G401 (cell line): ENCODE measurements at places on chromosomes 5 and 9. TPM values are rescaled to one million over a fixed set of nuclear protein-coding genes. Genes with fewer than 3 reads are reported as not detected.

DNA sequence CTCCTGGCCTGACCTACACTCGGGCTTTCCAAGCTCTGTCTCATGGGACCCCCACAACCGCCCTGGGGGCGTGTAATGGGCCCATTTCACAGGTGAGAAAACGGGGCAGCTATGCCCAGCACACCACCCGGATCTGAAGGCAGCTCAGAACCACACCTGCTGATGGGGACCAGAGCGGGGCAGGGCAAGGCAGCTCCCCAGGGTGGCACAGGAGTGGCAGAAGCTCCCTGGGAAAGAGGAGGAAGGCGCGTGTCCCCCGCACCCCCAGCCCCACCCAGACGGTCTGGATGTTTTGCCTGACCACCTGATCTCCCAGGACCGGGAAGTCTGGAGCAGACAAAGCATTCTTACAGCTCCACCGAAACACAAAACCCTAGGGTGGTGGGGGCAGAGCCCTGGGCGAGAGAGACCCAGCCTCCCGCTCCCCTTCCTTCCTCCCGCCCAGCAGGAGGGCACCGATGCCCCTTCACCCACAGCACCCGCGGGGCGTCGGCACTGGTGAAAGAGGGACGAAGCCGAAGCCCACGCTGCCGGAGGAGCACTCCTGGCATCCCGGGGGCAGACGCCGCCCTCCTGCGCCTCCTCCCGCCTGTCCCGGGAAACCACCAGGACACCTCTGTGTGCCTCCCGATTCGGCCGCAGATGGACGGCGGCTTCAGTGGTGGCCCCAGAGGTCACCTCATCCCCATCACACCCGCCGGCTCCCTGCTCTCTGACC is 14.5 kb downstream of the NOTCH1 start:
- DNase-seq, result no peak

DNA sequence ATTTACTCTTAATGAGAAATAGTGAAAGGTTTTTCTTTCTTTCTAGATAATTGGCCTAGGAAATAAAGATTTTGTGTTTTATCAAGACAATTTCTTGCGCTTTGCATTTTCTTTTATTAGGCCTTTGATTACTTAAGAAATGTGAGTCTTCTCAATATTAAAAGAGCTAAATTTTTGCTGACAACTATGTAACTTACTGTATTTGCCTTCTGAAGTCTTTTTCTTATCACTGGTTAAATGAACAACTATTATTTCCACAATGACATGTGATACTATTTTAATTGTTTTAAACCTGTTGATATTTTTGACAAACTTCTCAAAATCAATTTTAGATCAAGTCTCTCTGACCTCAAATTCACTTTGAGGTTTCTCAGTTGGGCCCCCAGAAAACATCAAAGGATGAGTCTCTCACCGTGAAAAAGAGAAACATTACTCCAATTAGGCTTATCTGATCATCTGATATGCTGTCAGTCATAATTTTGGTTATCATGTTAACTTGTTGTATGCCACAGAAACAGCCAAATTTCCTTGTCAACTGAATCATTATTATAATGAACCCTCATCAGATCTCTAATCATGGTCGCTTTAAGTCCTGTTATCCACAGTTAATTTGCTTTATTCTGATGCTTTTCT is 48.8 kb downstream of the RAPGEF1 start:
- no peak for DNase-seq

GABBR2 gene
- not detected in 2 replicates for total RNA-seq

DNA sequence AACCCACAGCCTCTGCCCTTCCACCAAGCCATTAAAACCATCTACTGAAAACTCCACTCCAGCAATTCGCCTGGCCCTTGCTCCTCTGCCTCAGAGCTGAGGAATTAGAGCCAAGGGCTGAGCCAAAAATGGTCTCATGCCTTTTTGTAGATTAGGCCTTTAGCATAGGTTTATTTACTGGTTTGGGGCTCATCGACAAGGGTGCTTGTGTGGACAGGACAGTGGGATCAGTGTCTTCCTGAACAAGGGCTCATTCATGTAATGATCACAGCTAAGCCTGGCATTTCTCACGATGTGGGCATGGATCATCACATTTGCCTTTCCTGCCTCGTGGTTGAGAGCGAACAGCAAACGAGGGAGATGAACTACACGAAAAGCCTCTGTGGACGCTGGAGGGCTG is 59.2 kb upstream of the PHF24 start:
- peak; percentile 6 for DNase-seq

PCDHGB4 gene
- total RNA-seq, result not detected in 2 replicates

GRCh38 chr5:60668686-60669304 is 31.2 kb downstream of the DEPDC1B start:
- DNase-seq, result peak; percentile 56
